Activated CD4-positive, CD25-positive, alpha-beta regulatory T cell (primary cell): ENCODE measurements at places on chromosomes 7 and 10.

DNA sequence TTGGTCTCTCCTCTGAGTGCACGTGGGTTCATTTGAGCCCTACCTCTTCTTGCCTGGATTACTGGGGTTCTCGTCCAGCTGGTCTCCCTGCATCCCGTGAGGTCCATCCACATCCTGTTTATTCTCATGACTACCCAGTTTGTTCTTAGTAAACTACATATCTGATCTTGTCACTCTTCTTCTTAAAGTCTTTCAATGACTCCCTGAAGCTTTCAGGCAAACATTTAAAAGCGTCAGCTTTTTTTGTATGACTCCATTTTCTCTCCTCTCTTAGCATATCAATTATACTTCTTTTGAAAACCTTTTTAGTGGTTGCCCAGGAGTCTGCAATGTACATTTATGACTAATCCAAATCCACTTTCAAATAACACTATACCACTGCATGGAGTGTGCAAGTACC, 7.5 kb downstream of the SFXN2 start:
- DNase-seq: no peak

GRCh38 chr10:15363031-15363430, 8.1 kb downstream of the FAM171A1 start:
- DNase-seq: no peak

DNA sequence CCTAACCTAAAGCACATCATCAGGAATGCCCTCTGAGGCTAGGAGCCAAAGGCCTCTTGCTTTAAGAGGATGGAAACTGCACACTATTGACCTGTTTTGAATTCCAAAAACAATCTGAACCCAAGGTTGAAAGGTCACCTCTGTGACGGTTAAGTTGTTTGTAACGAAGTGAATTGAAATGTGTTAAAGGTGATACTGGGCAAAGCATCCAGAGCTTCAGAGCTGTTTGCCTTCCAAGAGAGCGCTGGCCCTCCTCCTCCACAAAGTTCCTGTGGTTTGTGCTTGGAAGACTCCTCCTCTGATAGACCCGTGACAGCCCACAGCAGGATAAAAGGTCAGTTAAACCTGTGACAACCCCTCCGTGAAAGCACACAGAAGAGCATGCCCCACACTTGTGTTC, 133.7 kb upstream of the CTTNBP2 start:
- no peak for DNase-seq

DNA sequence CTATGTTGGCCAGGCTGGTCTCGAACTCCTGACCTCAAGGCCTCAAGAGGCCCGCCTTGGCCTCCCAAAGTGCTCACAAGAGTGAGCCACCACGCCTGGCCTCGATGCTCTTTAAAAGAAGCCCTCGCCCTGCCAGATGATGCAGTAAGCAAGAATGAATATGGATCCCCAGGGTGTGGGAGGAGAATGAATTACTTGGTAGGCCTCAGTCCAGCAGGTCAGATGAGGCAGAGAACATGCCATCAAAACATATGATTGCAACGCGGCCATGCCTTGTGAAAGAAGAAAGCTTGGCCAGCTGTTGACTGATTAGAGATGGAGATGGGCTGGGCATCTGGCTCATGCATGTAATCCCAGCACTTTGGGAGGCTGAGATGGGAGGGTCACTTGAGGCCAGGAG, 68.7 kb downstream of the CAMK1D start:
- no peak for DNase-seq

DNA sequence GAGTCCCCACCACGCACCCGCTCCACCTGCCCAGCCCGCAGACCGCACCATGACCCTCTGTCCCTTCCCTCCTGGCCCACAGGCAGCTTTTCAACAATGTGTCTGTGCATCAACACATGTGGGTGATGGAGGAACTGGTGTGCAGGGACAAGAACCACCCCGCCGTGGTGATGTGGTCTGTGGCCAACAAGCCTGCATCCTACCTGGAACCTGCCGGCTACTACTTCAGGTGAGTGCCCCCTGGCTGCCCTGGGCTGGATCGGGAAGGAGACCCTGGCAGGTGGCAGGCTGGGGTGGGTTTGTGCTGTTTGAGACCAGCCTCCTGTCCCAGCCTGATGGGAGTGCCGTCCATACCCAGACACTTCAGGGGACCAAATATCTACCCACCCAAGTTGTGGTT, 69.6 kb downstream of the ZNF727 start:
- DNase-seq: no peak

DNA sequence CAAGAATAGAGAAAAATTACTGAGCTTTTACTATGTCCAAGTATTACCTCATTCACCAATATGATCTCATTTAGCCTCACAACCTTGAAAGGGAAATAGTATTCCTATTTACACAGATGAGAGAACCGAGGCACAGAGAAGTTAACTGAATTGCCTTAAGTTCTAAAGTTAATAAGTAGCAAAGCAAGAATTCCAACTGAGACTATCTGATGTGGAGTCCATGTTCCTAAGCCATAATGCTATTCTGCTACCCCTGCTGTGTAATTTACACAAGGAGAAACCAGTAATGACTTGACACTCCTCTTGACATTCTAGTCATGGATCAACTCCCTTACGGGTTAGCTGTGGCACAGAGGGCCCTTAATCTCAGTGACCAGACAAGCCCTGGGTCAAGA, 60.7 kb downstream of the ABCB4 start:
- no peak for DNase-seq

- DNase-seq: no peak
Measured at GRCh38 chr10:16497911-16498310, 23.8 kb downstream of the C1QL3 start.

DNA sequence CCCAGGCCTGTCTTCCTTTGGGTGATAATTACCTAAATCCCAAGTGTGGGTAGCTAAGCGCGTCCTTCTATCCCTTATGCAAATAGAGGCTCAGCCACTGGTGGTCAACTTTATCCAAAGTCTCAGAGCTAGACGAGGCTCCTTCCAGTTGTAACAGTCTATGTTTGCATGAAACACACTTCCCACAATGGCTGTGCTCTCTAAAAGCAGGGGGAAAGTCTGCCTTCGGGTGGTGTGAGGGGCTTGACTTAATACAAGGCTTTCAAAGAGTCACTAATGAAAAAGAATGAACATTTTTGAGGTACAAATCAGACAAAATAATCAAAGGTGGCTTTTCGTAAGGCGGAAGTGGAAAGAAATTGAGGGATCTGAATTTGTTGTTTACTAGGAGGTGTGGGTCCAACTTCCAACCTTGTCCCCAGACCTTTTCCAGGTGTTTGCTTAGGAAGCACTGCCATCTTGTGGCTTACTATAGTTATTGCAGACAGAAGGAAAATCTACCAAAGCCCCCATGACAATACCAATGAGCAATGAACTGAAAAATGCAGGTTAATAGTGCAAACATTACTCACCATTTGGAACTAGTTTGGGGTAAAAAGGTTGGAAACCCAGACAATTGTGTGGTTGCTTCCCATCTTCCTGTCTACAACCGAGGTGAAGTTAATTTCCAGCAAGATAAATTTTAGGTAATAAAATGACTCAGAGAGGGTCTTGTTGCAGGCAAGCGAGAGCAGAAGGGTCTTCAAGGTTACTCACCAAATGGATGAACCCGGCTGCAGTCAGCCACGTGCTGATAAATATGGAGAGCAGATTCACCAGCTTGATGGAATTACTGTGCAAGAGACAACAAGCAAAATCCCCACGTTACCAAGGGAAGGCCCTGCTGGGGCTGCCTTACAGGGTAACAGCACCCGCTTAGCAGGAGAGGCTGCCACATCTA, 525.7 kb downstream of the KCNMA1 start:
- DNase-seq: no peak

DNA sequence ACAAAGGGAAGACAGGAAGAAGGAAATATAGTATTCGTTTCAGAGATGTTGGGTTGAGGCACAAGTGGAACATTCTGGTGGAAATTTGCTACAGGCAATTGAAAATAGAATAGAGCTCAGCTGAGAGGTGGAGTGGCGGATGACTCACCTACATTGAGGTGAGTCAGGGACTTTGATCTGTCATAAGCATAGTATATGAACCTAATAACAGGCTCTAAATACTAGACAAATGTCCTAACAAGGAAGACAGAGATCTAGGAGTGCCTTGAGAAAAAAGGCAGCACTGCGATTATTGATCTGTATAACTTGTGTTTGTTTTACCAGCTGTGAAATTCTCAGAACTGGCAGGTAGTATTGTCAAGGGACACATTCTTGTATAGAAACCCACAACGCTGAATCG, 907 bp upstream of the IFRD1 start:
- no peak for DNase-seq

DNA sequence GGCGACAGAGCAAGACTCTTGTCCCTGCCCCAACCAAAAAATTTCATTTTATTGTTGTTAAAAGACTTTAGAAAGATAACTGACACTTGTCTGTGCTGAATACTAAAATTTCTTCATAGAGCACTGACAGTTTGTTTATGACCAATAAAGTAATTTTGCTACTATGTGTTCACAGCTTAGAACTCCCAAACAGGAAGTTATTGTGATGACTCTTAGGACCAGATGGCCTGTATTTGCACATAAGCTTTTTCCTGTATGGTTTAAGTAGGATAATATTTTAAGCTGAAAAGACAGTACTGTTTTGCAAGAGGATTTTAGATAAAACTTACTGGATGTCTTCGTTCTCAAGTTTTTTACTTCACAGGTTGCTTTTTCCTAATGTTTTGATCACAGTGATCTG, 80.7 kb downstream of the MMRN2 start:
- DNase-seq: no peak

DNA sequence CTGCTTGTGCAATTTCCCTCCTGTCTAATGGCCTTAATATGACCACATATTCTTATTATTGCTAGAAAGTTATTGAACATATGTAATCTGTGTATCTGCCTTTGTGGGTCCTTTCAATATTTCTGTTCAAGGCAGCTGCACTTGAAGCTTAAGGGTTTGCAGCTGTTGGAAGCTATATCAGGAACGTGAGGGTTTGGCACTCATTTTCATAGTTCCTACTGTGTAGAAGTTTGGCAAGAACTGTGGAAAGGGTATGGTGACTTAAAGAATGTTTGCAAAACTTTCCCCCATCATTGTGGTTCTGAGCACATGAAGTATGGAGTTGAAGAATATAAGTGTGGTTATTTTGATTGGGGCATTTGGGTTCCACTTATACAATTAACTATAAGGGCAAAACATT, 144.7 kb upstream of the SEMA3A start:
- DNase-seq: no peak

GRCh38 chr7:78074713-78075112, 276.1 kb downstream of the PHTF2 start:
- no peak for DNase-seq

- DNase-seq: no peak
Measured at GRCh38 chr7:28155019-28155660, 25.5 kb downstream of the JAZF1 start.

DNA sequence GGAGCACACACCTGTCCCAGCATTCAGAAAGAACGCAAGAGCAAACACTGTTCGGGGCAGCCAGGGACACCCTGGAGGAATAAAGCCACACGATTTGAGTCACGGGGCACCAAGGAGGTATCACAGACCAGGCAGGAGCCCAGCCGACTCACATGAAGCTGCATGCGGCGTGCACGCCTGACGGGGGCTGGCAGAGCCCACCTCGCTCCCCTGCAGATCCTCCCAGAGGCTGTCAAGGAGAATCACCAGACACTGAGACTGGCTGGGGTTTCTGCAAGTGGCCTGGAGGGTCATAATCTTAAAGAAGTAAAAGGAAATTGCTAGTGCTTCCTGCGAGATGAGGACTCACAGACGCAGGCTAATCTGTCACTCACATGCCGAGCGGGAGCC, 61.6 kb downstream of the TCERG1L start:
- DNase-seq: no peak

DNA sequence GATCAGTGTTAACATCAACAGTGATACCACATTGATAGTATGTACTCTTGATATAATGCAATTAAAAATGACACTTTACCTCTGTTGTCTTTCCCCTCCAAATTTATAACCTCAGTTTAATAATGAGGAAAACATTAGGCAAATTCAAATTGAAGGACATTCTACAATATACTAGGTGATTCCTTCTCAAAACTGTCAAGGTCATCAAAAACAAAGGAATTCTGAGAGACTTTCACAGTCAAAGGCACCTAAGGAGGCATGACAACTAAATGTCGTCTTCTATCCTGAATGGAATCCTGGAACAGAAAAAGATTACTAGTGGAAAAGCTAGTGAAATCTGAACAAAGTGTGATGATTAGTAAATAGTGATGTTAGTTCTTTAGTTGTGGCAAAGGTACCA, 22.3 kb upstream of the NXPH1 start:
- DNase-seq: no peak

DNA sequence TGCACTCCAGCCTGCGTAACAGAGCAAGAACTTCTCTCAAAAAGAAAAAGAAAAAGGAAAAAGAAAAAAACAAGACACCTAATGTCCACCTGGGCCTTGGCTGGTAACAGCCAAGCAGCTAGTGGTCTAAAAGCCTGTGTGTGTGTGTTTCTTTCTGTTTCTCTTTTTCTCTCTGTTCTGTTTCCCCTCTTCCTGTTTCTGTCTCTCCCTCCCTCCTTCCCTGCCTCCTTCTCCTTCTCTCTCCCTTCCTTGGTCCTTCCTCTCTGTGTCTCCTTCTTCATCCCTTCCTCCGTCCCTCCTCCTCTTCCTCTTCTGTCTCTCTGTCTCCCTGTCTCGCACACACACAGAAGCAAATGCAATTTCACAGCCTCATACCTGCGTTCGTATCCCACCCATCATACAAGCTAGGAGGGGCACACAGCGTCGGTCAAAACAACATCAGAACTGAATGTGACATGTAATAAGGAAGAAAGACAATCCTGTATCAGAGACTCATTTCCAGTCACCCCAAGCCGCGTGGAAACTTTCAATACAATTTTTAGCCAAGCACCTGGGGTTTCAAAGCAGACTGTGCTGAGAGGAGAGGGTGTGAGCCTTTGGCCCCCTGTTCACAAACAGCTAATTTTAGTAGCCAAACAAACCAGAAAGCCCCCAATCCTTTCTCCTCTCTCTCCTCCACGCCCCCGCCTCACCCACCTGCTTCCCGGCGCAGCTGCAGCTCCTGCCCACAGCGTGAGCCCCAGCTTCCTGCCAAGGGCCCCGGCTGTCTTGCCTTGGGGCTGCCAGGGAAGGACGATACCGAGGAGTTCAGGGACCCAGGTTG, 50.2 kb upstream of the GNA12 start:
- no peak for DNase-seq

DNA sequence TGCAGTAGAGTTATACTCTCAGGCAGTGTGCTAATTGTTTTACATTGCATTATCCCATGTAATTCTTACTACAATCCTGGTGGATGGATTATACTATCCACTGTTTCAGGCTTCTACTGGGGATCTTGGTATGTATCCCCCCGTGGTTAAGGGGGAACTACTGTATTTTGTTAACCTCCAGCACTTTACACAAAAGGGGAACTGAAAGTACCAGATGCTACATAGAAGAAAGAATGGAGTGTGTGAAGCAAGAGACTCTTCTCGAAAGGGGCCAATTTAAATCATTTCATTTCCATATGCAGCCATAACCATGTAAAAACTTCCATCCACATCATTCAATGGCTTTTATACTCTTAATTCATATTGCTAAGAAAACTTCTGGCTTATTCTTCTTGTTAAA, 69.4 kb downstream of the C1GALT1 start:
- no peak for DNase-seq

- no peak for DNase-seq
Measured at GRCh38 chr7:96558093-96558492, 151.6 kb downstream of the SEM1 start.
